ENCODE measurements at places on chromosomes 5 and 9.

DNA sequence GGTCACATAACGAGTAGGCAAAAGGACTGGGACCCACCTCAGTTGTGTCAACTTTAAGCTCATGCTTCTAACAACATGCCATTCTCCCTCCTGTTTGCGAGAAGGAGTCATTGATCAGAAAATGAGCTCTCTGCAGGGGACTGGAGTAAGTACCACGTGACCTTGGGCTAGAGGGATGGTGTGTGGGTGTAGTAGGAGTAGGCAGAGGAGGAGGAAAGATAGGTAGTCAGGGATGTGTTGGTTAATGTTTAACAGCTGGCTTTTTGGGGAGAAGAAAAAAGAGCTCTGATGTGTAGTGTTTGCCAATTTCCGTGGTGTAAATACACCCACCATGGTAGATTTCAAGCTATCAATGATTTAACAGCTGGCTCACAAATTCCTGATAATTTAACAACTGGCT lies 160.3 kb upstream of the TBC1D2 start:
- no peak for DNase-seq

GRCh38 chr9:9387511-9388115 lies 1225.2 kb downstream of the PTPRD start:
- no peak for DNase-seq

DNA sequence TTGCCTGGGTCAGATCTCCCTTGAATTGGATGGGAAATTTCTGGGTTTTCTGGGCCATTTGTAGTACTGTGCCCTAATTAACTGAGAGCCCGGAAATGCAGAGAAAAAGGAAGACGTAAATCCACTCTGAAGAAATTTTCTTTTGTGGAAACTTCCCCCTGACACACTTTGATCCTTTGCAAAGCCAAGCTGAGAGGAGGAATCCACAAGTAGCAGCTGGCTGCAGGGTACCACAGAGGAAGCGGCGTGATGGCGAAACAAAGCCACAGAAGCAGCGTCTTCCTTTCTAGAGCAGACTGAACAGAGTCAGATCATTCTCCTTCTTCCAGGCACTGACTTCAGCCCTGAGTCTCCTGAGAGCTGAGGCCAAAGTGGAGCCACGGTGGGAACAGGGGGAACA lies 47.1 kb upstream of the ZNF354A start:
- no peak for DNase-seq

- DNase-seq = no peak
Observed at GRCh38 chr9:106616026-106616425, 246.9 kb upstream of the ZNF462 start.

DNA sequence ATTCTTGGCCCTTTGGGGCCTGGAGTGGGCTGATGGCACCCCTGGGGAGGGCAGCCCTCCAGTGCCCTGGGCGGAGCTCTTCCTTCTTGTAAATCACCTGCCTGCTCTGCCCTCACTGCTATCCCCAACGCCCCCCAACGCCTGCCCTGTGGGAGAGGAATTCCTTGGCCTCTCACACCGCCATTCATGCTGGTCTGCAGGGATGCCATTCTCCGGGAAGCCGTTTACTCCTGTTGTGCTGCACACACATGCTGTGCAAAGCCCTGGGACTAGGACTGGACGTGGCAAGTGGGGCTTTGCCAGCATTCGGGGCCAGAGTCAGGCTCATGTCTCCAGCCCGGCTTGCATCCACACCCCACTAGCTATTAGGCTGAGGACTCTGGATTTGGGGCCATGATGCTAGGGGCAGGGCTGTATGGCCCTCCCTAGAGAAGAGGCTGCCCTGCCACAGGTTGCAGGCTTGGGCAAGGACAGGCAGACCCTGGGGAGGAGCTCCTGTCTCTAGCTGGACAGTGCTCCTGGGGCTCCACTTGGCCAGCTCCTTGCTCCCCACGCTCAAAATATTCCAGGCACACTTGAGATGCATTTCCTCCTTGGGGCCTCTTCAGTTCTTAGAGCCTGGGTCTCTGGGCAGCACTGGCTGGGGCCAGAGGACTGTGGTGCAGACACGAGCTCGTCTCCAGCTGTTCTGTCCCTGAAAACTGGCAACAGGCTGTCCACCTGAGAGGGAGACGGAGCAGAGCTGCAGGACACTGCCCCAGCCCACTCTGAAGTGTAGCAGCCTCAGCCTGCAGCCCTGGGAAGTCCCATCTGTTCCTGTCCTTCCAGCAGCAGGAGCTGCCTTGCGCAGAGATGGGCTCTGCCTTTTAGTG lies 226.9 kb downstream of the CACNA1B start:
- DNase-seq = no peak

DNA sequence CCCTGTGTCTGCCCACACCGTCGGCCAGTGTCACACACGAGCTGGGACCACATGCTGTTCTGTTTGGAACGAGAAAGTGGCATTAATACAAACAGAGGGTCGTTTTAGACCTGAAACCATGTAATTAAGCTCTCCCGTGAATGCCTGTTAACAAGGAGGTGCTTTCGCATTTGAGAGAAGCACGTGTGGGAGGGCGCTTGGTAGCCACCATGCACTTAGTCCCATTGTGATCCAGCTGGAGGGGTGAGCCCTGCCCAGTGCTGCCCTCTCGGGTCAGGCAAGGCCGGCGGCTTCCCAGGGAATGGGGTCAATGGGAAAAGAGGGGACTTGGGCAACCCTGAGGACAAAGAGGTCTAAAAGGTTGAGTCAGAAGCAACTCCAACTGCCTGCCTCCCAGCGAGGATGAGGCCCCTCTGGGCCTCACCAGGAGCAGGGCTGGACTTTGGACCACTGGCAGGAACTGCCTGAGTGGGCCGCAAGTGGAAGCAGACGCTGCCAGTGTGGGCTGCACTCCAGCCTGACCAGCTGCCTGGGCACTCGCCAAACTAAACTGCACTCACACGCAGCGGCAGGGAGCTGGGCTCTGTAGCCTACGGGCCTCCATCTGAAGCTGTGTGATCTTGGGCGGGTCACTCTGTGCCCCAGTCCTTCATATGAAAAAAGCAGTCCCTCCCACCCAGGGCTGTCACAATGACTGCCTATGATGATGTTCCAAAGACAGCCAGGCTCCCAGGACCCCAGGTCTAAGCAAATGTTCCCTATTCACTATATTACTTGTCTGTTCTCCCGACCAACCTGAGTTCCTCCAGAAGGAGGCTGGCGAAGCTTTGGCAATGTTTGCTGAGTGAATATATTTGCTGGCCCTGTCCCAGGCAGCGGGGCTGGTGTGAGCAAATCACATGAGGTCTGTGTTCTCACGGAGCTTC lies 195.7 kb downstream of the CDK5RAP2 start:
- no peak for DNase-seq

GRCh38 chr5:55892479-55892878 lies 41.3 kb downstream of the IL31RA start:
- no peak for DNase-seq

- no peak for DNase-seq
Observed at GRCh38 chr5:143354025-143354424, 49.5 kb downstream of the NR3C1 start.

- DNase-seq = peak; percentile 47
Observed at GRCh38 chr9:137545123-137545522, 5.1 kb downstream of the PNPLA7 start.

- DNase-seq = no peak
Observed at GRCh38 chr9:133700819-133701320, 37.3 kb downstream of the SARDH start.

GRCh38 chr5:167638816-167639215 lies 652.6 kb upstream of the WWC1 start:
- no peak for DNase-seq

DNA sequence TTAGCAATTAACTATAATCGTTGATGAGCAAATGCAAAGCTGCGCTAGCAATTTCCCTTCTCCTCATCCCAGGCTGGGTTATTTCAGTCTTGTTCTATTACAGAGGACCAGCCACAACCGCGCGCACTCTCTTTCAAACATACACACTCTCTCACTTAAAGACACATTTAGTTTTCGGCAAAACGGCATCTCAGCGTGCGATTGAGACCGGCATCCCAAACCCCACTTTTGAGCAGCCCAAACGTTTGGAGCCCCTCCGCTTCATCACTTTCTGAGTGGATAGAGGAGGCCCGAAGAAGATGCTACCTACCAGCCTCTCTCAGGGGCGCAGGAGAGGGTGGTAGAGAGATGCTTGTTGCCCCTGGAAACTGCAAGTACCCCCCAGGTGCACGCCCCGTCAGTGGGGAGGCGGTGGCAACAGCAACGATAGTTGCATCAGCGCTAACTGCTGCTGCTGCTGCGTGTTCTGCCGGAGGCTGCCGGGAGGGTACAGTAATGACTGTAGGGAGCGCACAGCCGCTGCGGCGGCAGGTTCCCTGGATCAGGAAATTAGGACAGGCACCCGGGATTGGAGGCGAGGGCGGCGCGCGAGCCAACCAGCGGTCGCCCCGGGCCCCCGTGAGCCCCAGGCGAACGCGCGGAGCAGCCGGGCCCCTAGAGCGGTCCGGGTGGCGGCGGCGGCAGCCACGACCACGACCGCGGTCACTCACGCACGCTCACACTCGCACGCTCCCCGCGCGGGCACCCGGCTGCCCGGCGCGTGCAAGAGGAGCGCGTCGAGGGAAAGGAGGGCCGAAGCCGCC lies 467 bp upstream of the VLDLR start:
- peak; percentile 85 for DNase-seq

GRCh38 chr5:119996128-119996527 lies 366.8 kb downstream of the FAM170A start:
- DNase-seq = no peak
